ENCODE measurements at places on chromosomes 3 and 15.

DNA sequence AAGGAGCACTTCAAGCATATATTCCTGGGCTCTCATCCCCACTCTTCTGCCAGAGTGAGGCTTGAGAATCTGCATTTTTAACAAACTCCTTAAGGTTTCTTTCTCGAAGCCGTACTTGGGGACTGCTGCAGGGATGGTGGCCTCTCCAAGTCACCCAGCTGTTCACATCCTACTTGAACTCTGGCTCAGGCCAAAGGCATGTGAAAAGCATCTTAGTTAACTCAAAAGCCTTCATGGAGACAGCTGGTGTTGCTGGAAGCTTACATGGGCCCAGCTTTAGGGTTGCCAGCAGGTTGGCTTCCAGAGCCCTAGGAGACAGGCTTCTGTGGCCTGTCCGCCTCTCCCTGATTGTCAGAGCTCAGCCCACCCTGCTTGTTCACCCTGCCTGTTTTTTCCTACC lies 139.2 kb downstream of the THSD4 start:
- no peak for DNase-seq

- DNase-seq = no peak
Observed at GRCh38 chr15:98683831-98684230, 35.5 kb downstream of the IGF1R start.

GRCh38 chr3:172129850-172130716 lies 90.7 kb downstream of the FNDC3B start:
- no peak for DNase-seq

DNA sequence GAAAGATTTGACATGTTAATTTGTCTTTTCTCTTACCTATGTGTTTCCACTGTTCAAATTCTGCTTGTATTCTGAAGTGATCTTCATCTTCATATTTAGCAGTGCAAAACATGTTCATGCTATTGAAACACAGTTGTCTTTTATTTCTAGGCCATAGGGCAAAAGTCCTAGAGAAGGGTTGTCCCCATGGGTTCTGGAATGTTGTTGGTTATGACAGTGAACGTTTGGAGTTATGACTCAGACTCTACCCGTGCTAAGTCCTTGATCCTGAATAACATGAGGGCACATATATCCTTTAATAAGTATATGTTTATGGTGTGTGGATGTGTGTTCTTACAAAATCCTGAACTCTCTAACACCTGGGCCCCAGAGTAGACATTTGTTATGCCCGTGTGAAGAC lies 23.0 kb upstream of the ARPP21 start:
- DNase-seq = no peak

DNA sequence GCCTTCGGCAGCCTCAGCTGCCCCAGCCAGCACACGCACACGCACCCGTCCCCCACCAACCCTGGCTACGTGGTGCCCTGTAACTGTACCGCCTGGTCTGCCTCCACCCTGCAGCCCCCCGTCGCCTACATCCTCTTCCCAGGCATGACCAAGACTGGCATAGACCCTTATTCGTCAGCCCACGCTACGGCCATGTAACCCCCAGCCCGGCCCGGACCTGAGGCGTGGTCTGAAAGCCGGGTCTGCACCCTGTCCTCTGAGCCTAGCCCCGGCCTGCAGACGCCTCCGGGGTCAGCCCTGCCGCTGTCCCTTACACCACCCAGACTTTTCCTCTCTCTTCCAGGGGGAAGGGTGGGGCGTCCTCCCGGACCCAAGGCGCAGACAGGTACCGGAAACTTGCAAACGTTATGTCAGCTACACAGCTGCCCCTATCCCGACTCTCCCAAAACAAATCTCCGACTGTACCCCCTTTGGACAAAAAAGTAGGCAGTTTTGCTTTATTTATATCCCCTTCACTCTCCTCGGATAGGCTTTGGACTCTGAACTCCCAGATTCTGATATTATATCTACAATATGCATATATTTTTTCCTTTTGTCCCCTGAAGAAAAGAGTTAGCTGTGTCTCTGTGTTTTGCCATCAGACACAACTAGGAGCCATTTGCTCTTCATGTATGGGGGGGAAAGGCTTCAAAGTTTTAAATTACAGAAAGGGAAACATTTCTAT lies 1.4 kb downstream of the SOX14 start:
- no peak for DNase-seq

DNA sequence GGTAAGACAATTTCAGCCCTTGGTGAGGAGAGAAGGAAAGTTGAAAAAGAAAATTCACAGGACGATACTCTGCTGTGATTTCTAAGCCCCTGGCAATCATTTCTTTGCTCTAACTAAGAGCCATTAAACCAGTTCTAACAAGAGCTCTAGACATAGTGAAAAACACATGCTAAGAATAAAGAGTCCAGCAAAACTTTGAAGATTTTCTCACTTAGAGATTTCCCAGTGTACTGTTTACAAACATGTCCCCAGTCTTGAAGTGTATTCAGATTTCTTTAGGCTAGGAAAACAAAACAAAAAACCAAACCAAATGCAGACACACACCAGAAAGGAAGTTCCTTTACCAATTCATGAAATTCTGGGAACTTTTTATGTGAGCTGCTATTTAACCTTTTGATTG lies 325.8 kb downstream of the PTPRG start:
- no peak for DNase-seq

DNA sequence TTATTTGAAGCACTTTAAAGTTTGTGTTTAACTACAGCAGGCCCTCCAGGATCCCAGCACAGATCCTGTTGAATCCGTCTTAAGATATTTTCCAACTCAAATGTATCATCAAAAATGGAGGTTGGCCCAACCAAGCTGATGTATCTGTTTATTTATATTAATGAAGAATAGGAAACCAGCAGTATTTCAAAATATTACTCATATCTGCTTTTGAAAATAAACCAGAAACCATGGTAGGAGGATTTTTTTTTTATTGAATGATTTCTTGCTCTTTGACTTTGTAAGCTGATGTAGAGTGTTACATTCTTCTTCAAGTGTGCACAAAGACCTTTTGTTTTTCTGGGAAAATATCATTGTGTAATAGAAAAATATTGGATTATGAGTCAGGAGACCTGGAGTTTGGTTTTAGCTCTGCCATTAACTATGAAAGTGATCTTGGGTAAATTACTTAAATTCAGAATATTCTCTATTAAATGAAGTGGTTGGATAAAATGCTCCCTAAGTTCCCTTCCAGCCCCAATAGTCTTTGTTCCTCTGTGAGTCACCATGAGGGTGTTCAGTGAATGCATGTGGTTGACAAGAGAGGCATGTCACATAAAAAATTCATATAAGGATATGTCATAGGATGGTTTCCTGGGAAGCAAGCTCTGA lies 221.3 kb upstream of the GAP43 start:
- no peak for DNase-seq

GRCh38 chr15:30824518-30825195 lies 79.1 kb upstream of the FAN1 start:
- DNase-seq = no peak

DNA sequence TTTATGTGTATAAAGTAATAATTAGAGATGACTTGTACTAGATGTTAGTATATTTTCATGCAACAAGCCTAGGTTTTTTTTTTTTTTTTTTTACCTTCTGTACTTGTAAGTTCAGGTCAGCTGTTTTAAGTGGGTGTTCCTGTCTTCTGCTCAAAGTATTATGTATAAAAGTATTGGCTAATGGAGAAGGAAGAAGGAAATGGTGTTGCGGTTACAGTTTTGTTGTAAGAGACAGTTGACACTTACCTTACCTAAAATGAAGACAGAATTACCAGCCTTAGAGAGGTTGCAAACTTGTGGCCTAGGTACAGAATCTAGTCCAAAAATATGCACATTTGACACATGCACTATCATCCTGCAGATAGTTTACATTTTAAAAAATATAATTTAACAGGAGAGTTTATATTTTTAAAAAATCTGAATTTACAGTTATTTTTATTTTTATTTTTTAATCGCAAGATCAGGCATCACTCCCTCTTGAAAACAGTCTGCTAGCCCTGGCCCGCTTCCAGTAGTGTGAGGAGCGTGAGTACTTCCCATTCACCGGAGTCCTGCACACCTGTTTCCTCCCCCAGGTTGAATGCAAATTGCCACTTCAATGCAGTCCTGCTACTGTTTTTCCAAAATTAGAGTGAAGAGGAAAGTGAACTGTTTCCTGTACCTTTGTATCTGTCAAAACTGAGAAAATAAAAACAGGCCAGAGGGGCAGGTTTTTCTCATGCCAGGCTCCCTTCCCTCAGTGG lies 224.3 kb upstream of the SOX2 start:
- no peak for DNase-seq

DNA sequence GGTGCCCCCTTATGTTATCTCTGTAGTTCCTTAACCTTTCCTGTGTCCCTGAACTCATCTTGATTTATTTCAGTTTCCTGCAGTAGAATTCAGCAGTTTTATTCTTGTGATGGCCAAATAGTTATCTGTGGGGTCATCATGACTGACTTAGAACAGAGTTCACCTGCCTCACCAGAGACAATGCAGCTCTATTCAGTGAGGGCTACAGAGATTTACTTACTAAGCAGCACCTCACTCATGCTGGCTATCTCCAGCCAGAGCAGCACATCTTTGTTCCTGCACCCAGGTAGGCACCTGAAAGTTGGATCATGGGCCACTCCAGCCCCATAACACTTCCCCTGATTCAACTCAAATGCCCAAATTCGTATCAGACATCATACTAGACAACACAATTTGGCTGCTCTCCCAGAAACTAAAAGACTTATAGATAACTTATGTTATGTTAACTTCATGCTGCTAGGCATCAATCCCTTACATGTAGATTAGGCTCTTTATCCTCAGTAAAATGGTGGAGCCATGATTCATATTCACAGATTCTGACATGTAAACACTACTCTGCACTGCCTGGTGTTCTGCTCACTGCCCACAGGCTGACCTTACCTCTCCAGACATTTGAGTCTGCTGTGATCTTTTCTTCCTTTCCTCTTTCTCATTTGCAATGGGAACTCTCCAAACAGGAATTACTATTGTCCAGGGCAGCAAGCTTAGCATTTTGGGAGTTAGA lies 9.3 kb upstream of the GOLGB1 start:
- DNase-seq = no peak

DNA sequence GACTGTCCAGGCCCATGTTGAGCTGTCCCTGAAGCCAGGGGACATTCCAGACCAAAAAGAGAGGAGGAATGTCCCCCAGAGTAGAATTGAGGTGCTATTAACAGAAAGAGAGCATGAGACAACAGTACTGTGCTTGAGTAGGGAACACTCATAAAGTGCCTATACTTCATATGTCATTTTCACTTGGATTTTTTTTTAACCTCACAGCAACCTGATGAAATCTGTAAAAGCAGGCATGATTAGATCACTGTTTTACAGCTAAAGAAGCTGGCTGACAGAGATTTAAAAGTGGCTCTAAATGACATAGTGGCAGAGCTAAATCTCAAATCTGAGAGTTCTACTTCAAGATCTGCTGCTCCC lies 18.8 kb downstream of the PODXL2 start:
- no peak for DNase-seq

GRCh38 chr3:37824954-37825328 lies 36.7 kb upstream of the CTDSPL start:
- DNase-seq = no peak

DNA sequence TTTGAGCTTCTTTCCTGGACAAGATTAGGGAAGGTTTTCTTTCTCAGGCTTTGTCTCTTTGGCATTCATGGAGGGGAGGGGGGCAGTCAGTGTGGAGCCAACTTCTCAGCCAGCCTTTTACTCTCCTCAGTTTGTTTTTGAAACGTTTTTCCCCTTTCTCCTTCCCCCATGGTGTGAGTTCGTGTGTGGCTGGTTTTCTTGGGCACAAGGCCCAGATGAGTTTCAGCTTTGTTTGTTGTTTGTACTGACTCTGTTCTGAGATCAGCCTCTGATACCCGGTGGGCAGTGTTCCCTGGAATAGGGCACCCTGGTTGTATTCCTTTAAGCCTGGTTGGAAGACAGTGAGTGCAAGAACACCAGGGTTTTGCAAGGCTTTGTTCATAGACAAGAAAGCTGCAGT lies 168.2 kb upstream of the RARB start:
- DNase-seq = no peak

DNA sequence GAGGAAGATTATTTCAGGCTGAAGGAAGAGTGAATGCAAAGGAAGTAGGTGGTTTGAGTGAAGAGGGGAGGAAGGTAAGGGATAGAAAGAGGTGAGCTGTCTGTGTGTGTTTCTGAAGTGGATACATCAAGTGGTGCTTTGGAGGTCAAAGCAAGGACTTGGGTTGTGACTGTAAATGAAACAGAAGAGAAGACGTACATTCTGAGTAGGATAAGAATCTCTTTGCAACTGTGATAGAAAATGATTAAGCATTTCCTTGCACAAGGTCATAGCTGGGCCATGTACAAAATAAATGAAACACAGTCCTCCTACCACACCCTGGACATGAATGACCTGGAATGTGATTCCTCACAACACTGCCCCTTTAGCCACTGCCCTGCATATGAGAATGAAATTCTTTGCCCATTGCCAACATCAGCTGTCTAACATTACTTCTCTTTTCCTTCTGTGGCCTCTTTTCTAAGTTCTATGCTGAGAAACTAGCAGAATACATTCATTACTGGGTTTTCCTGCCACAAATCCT lies 28.3 kb upstream of the MINDY4B start:
- DNase-seq = no peak

DNA sequence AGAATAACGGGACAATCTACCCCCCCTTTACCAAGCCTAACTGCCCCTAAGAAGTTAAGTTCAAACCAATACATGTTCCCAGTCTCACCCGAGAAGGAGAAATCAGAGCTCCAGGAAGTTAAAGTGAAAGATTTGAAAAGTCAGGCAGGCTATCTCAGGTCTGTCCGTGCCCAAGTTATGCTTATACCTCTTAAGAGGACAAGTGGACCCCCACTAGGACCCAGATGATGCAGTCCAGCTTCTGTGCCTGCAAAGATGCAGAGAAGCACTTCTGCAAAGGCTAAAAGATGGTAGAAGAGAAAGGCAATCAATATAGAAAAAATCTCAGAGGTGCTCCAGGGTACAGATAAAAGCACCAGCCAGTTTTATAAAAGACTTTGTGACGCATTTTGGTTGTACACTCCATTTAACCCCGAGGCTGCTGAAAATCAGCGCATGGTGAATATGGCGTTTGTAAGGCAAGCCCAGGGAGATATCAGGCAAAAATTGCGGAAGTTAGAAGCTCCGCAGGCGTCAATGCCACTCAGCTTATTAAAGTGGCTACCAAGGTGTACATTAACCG lies 9.8 kb upstream of the SLC9C1 start:
- DNase-seq = peak; percentile 28

Data from germinal center (tissue), 1 donor.